ENCODE measurements at places on chromosomes 7 and 10. TPM values are rescaled to one million over a fixed set of nuclear protein-coding genes. Genes with fewer than 3 reads are reported as not detected.

Gene OR13A1
- not detected for polyA plus RNA-seq

Gene MEOX2
- 14.1 TPM for polyA plus RNA-seq

Gene CUL1
- 33.5 TPM for polyA plus RNA-seq

Gene TRIM74
- 0.14 TPM for polyA plus RNA-seq

- DNase-seq: no peak
These were observed 557.5 kb upstream of the PCDH15 start for GRCh38 chr10:55358539-55358938.

DNA sequence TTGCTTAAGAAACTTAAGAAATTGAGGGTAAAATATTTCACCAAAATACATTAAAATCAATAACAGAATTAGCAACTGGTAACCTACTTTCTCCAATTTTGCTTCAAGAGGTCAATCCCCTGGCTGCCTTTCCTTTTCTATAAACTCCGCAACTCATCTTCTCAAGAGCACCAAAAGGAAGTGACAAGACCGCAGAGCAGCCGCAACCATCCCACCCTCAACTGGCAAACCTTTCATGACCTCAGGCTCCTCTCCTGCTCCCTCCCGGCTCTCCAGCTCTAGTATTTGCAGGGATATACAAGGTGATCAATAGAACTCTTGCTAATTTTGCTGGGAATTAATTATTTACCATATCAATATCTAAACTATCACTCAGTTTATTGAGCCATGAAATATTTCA lies 88.9 kb downstream of the ATE1 start:
- DNase-seq: no peak

DNA sequence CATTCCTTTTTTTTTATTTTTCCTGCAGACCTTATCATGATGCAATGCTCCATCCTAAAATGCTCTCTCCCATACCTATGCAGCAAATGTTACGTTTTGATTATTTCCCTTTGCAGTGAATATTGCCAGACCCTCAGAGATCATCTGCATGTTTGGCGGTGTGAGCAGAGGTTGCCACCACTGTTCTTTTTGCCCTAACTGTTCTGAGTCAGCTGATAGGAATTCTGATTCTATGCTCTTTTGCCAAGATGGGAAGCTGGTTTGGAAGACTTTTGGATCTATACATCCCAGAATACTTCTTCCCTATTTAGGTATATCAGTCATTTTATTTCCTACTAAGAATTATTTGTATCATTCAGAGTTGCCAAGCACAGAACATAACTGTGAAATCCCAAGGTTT lies 130.5 kb downstream of the KLF6 start:
- no peak for DNase-seq

- DNase-seq: no peak
These were observed 164.2 kb downstream of the KMT2E start for GRCh38 chr7:105178177-105178576.

DNA sequence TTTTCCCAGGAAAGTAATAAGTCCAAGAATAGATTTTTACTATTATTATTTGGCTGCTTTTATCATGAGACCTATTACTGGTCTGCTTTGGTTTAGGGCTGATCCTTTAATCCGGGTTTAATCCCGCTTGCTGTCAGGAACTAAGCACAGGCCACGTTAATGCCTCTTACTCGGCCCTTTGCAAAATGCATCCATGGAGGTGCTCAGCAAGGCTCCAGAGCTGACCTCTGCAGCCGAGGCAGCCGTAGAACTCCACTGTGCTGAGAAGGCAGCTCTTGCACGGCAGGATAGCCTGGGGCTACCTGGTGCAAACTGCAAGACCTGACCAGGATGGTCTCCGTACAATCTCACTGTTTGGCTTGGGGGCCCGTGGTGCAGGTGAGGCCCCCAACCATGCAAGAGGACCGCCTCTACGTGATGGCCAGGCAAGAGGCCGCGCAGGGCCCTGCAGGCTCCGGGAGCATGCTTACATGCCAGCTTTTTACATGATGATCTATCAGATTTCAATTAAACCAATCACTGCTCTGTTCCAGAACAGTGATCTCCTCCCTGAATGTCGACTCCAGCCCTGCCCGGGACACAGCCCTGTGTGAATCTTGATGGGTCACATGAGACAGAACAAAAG lies 10.4 kb upstream of the CALML3 start:
- no peak for DNase-seq

- no peak for DNase-seq
These were observed 574.6 kb downstream of the GALNT17 start for GRCh38 chr7:71706597-71706975.

DNA sequence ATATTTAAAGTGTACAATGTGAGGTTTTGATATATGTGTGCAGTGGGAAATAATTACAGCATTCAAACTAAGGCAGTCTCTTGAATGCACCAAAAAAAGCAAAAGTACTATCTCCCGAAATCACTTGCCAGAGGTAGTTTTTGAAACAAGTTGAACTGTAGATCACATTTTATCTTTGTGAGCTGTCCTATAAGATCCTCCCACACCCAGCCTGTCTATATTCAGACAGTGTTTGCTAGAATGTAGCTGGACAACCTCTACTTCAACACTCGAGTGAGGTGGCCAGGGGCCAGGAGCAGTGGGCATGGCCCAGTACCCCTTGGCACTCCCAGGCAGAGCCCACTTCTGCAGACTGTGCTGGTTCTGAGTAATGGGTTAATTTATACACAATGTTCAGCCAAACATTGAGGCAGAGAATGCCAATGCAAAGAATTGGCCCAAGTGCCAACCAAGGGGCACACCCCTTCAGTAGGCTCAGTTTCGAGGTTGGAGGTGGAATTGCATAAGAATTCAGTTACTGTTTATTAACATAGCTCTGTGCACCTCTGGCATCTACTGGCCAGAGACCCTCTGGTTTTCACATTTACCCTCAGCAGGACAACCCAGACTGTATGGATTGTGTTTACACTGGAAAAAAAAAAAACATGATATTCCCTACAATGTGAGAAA lies 70.5 kb downstream of the AHR start:
- DNase-seq: no peak

GRCh38 chr7:157457355-157458253 lies 120.8 kb downstream of the DNAJB6 start:
- no peak for DNase-seq

- no peak for DNase-seq
These were observed 370.2 kb downstream of the GATA3 start for GRCh38 chr10:8424555-8425211.

DNA sequence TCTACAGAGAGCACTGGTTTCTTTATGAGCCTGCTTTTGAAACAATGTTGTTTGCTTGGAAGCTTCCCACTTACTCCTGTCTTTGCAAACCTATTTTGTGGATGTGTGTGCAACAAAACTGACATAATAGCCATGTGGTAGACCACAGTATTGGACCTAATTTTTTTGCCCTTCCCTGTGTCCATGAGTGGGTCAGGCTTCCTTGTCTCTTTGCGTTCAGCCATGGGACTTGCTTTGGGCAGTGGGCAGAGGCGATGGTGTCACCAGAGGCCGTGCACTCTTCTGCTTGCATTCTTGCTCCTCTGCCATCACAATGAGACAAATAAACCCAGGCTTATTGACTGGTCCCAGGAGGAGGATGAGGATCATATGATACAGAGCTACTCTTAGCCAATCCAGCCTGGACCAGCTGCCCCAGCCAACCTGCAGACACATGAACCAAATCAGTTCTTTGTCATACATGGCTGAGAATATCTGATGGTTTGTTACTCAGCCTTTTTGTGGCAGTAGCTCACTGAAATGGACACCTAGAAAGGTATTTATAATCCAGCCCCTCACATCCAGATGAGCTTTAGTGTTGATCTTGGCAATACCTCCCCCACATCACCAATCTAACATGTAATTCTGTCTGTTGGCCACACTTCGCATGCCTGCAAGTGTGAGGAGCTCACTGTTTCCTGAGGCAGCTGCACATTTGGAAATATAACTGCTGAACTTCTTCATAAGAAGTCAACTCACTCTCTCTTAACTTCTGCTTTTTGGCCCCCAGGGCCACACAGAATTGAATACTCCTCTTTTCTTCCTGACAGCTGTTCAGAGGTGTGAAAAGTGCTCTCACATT lies 427.8 kb upstream of the ZMIZ1 start:
- DNase-seq: no peak

GRCh38 chr7:157046681-157047080 lies 36.2 kb upstream of the MNX1 start:
- no peak for DNase-seq

- peak; percentile 73 for DNase-seq
These were observed 31.8 kb upstream of the VCL start for GRCh38 chr10:73965890-73966768.

DNA sequence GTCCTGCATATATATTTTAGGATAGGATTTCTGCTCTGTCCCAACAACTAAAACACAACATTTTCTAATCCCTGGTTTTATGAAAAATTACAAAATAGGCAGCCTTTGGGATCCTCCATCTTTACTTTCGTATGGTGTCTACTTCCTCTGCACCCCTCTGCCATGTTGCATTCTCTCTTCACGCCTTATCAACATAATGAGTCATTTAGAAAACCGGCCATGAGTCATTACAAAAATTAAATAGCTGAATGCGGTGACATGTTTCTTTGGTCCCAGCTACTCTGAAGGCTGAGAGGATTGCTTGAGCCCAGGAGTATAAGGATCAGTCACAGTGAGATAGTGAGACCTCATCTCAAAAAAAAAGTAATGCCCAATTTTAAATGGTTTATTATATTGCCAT lies 148.1 kb upstream of the CELF2 start:
- no peak for DNase-seq

- DNase-seq: no peak
These were observed 89.0 kb downstream of the RSU1 start for GRCh38 chr10:16728266-16728665.

DNA sequence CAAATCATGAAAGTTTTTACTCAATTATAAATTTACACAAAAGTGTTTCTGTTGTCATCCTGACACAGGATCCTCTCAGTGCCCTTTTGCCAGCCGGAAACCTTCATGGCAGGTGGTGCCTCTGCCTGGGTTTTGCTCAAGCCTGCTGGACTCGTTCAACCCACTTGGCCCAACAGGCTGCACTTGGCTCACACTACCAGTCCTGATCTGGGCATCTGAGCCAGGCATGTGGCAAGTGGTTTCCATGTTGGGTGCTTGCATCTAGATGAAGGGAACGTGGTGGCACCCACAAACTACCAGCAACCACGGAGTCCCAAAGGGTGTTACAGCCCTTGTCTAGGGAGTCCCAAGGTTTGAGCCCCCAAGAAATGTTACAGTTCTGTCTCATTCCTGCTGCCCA lies 162.3 kb upstream of the CSTF2T start:
- DNase-seq: no peak

GRCh38 chr7:120273476-120273975 lies 551 bp downstream of the KCND2 start:
- DNase-seq: no peak

DNA sequence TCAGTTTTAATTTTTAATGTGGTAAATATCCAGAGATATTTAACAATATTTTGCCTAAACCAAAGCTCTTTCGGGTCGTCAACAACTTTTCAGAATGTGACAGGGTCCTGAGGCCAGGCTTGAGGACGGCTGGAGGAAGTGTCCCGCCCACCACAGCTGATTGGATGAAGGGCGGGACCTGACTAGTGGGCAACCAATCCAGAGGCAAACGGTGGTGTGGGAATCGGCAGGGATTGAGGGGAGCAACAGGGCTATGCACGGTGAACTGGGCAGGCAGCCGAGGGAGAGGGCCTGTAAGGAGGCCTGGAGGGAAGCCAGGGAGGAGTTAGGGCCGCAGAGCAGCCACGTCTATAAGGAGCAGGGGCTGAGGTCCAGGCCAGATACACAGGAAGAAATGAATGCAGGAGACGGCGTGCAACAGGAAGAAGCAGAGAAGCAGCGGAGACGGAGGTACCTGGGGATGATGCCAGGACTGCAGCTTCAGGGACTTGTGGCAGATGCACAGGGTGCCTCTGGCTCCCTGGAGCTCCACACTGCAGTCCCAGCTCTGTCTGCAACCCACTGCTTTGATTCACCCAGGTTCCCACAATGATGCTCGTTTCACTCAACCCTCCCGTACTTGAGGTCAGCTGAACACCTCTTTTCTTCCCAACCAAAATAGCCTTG lies 46.1 kb upstream of the ZMIZ1 start:
- DNase-seq: peak; percentile 70

DNA sequence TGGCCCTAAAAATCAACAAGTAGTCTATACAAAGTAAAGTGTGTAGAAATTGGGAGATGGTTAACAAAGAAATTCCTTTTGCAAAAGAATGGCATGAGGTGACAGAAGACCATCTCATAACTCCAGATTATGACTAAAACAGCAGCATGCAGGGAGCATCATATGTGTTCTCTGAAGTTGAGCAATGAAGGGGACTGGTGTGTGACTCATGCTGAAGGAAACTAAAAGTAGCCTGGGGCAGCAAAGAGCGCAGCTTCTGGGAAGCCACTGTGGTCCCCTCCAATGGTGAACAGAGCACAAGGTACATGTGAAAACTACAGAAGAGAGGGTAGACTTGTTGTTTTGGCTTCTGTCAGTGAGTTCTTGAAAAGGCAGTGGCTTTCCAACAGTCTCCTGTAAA lies 133.4 kb downstream of the MACC1 start:
- no peak for DNase-seq

DNA sequence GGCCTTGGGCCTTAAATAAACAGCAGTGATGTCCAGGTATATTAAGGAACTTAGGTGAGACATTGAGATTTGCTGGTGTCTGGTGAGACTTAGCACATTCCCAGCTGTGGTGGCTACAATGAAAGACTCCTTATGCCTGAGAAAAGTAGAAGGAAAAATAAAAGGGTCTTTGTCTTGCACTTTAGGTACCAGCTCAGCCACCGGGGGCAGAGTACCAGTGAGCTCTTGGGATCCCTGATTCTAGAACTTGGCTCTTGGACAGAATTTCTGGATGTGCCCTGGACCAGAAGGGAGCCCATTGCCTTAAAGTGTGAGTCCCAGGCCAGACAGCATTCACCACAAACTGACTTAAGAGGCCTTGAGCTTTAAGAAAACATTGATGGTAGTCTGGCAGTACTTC lies 1038.7 kb downstream of the SORCS3 start:
- no peak for DNase-seq

DNA sequence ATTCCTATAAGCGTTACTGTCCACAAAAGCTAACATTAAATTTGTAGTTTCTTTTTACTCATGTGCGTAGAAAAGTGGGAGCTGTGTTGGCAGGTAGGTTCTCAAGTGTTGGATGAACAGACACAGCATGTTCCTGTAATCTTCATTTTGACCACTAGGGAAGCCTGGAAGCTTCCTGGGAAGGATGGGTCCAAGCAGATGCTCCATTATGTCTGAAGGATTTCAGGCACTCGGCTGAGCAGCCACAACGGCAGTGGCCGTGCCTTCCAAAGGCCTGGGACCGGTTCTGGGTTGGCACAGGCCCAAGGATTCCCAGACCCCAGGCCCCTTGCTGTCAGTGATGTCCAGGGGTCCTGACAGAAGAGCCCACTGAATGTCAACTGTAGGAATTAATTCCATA lies 386.3 kb downstream of the TNS3 start:
- no peak for DNase-seq

DNA sequence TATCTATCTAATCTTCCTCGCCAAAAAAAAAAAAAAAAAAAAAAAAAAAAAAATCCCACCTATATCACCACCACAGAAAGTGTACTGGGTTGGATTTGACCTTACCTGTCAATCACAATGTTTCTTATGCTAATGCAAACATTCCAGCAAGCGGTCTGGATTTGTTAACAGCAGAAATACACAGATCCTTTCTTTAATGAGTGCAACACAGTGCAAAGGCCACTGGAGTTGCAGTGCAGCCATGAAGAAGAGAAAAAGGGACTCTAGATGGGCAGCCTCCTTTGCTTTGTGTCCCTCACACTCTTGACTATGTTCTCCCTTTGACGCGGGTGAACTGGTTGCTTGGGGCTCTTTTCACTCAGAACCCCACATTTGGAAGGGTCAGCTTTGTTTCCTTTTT lies 127.3 kb upstream of the PRKCQ start:
- DNase-seq: no peak

- DNase-seq: no peak
These were observed 52.9 kb downstream of the PFKFB3 start for GRCh38 chr10:6255548-6256061.
